Transverse colon (tissue), 4 donors: ENCODE measurements at places on chromosomes 12 and 14. TPM values are rescaled to one million over a fixed set of nuclear protein-coding genes. Genes with fewer than 3 reads are reported as not detected.

DNA sequence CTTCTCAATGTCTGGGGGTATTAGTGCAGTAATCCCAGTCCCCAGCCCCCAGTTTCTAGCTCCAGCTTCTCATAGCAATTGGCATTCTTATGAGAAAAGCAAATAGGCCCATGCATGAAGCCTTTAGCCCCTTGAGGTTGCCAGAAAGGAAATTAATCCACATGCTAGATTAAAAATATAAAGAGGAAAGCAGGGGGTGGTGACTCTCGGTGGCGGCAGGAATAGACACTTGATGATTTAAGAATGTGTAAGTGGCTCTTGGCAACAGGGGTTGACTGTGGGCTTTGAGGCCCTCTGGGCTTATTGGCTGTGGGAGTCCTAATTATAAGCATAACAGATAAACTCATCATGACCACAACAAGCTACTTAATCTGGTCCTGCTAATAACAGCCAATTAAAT, 1367.3 kb upstream of the FLRT2 start:
- no peak for DNase-seq

DNA sequence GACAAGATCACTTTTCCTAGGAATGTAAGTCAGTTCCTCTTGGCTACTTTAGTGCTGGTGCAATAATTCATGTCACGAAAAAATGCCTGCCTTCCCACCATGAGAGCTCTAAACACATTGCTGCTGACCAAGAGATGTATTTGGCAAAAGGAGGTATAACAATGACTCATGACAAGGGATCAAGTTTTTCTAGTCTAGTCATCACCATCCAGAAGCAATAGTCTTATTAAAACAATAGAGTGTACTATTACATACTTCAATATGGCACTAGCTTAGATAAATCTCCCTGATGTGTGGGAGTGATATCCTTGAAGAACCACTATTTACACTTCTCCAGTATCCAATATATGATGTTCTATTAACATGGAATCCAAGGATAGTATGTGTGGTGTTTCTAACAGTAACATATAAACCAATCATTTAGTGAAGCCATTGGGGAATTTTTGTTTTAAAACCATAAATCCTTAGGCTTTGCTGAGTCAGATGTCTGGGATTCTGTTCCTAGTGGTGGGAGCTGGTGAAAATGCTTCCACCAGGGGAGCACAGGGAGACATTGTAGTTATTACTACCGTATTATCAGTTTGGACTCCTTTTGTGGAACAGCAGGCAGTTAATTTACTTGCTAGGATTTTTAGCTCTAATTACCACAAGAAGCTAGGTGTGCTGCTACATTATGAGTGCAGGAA, 1387.5 kb downstream of the LRFN5 start:
- DNase-seq, result no peak

- no peak for DNase-seq
Measured at GRCh38 chr12:59657711-59658110, 61.9 kb downstream of the SLC16A7 start.

GRCh38 chr12:42217656-42218055, 20.4 kb downstream of the YAF2 start:
- DNase-seq, result no peak

- DNase-seq, result no peak
Measured at GRCh38 chr12:92879698-92880322, 49.3 kb downstream of the EEA1 start.

DNA sequence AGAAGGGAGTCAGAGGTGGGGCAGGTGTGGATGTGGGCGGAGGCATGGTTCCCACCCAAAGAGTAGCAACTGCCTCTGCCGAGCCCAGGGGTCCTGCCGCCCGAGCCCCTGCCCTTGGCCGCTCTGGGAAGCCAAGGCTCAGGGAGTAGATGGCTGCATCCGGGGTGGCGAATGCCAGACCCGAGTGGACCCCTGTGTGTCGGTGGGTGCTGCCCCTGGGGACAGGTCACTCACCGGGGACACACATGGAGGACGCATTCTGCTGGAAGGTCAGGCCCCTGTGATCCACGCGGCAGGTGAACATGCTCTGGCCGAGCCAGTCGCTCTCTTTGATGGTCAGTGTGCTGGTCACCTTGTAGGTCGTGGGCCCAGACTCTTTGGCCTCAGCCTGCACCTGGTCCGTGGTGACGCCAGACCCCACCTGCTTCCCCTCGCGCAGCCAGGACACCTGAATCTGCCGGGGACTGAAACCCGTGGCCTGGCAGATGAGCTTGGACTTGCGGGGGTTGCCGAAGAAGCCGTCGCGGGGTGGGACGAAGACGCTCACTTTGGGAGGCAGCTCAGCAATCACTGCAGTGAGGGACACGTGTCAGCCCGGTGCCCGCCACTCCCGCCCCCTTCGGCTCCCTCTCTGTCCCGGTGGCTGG, 329.0 kb downstream of the TMEM121 start:
- no peak for DNase-seq

DNA sequence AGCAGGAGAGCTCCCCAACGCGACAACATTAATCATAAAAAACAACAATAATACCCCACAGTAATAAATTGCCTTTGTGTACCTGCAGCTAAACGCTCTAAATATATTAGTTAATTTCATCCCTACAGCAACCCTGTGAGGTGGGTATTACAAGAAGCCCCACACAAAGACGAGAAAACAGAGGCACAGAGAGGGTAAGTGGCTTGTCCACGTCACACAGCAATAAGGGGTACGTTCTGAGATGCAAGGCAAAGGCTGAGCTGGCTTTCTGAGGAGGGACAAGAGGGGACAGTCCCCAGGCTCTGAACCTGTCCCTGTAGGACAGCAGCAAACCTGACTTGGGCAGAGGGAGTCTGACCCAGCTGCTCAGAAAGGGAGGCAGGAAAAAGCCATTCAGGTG, 78.2 kb downstream of the NCOR2 start:
- DNase-seq, result no peak

DNA sequence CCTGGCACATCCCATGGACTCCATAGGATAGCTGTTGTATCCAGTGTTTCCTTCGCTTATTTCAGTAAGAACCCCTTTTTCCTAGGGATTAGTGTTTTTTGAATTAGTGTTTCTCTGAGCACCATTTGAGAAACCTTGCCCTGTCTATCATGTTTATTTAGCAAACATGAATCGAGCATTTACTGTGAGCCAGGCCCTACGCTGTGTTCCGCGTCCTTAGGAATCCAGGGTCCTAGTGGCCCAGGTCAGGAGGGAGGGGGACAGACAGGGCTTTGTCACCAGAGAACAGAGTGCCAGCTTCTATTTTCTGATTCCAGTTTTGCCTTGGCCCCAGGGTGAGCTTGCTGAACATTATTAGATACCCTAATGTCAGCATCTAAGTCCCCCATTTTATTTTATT, 2.5 kb downstream of the TEAD4 start:
- DNase-seq, result no peak

GRCh38 chr14:99042381-99043266, 229.4 kb downstream of the BCL11B start:
- DNase-seq, result no peak

DNA sequence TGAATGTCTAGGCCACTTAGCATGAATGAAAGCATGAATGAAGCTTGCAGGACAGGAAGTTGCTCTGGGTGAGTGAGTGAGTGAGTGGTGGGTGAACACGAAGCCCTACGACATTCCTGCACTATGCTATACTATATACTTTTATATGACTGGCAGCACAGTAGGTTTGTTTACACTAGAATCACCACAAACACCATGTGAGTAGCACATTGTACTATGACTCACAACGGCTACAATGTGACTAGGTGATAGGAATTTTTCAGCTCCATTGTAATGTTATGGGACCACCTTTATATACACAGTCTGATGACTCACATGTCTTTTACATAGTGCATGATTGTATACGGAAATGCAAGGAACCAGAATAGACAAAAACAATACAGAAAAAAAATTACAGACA, 1480.2 kb downstream of the AACS start:
- no peak for DNase-seq

GRCh38 chr12:77349689-77350370, 284.5 kb upstream of the E2F7 start:
- DNase-seq, result no peak

DNA sequence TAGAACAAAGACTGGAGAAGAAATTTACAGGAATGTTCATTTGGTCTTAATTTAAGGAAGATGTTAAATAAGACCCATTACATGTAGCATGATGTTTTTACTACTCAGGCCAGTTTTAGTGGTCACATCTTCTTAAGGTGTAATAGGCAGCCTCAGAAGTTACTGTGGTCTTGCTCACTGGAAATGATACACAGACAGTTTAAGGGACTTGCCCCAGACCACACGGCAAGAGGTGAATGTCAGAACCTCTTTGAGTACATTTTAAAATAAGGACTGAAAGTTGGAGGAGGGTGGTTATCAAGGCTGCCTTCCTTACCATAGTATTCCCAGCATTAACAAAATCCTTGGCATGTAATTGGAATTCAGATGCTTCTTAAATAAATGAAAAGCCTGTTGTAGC, 37.9 kb downstream of the LRRK2 start:
- no peak for DNase-seq

DNA sequence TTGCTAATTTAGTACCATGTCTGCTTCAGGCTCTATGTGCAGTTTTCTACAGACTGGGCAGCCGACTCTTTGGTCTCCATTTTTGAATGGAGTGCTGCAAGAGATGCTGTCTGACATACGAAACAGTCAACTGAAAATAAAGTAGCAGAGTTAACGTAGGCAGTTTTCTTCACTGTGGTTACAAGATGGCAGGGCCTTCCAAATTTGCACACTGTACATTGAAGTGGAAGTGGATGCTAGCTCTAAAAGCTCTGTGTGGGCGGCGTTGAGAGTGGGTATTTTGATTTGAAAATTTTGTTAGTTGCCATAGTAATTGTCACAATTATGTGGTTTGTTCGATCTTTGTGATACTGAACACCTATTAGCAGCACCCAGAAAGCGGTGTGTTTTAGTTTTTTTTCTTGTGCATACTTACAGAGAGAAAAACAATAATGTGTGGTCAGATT, 154.9 kb upstream of the ATP2B1 start:
- no peak for DNase-seq

- no peak for DNase-seq
Measured at GRCh38 chr12:102329883-102330282, 132.2 kb upstream of the PMCH start.

DNA sequence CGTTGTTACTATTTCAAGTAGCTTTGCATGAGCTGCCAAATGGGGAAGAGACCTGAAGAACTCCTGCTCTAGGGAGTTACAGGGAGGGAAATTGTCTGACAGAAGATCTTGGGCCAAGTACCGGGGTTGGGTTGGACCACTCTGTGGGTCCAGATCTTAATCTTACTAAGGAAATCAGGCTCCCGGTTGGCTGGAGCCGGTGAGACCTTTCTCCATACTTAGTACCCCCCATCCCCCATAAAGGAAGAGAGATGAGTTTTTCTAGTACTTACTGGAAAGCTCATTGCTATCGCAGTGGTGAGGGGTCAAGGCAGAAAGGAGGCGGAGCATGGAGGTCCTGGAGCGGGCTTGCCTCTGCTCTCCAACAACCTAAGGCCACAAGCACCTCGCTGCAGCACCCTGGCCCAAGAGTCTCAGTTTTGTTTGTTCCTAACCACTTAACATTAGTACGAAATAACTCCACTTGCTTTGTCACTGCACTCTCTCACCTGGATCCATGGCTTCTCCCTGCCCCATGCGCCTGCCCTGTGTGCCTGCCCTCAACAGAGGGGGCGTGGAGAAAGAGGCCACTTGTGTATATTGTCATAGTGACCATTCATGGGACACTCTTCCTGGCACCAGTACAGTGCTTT, 6.8 kb upstream of the UNC119B start:
- no peak for DNase-seq

- DNase-seq, result no peak
Measured at GRCh38 chr12:68028647-68029046, 39.4 kb downstream of the IFNG-AS1 start.

DNA sequence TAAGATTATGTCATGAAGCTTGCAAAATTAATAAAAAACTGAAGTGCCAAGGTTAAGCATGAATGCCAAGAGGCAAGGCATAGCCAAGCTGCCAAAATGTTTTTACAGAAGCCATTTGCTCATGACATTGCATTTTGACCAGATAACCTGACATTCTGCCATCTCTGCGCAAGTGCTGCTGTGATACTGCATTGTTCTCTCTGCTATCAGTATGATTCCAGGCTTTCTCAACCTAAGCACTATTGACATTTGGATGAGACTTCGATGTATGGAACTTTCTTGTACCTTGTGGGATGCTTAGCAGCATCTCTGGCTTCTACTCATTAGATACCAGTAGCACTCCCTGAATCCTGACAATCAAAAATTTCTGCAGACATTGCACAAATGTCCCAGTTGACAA, 139.2 kb downstream of the RASSF9 start:
- DNase-seq, result no peak

GRCh38 chr14:73606271-73606670, 6.0 kb upstream of the ACOT6 start:
- no peak for DNase-seq

The RASAL1 gene
- 1.9 TPM for total RNA-seq

The SLC5A8 gene
- total RNA-seq, result not detected

The CLEC4C gene
- not detected for total RNA-seq

The PMEL gene
- 7.0 TPM for total RNA-seq

The CHGA gene
- 9.2 TPM for total RNA-seq

The RERGL gene
- total RNA-seq, result not detected

The GARIN6 gene
- total RNA-seq, result not detected

The PRB4 gene
- not detected for total RNA-seq
